ENCODE measurements at places on chromosomes 6 and 20.

GRCh38 chr6:131210469-131210868, 75.2 kb downstream of the AKAP7 start:
- peak; percentile 59 for DNase-seq

DNA sequence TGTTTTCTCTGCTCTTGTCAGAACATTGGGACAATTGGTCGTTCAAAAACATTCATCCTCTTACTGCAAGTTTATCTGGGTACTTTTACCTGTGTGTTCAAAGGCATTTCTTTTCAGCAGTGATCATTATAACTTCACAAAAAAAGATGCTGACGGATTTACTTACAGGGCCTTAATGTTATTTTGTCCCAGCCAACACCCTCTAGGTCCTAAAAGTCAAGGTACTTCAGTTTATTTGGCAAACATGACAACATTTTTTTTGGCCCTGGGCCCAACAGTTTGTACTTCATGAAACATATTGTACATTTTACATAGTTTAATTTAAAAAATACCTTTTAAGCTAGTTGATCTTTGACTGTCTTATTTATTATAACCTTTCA, 241.2 kb upstream of the TAB2 start:
- no peak for DNase-seq

GRCh38 chr6:86959656-86960055, 22.3 kb downstream of the HTR1E start:
- no peak for DNase-seq

- DNase-seq, result no peak
Measured at GRCh38 chr6:148379966-148380713, 37.5 kb downstream of the SASH1 start.

GRCh38 chr6:16178351-16178750, 49.5 kb downstream of the MYLIP start:
- DNase-seq, result no peak

All from A673 (cell line).